Glomerular endothelial cell (primary cell): ENCODE measurements at places on chromosomes 16 and 17. TPM values are rescaled to one million over a fixed set of nuclear protein-coding genes. Genes with fewer than 3 reads are reported as not detected.

The KRT39 gene
- total RNA-seq, result not detected in 2 replicates

The CXCL16 gene
- total RNA-seq, result 18.0 and 18.5 TPM in 2 replicates

The HBQ1 gene
- total RNA-seq, result 3.7 and 4.9 TPM in 2 replicates

The CNP gene
- 79.3 and 97.1 TPM in 2 replicates for total RNA-seq

The PRAC2 gene
- total RNA-seq, result not detected in 2 replicates

The EVI2A gene
- 0.53 and 1.2 TPM in 2 replicates for total RNA-seq

The CASKIN1 gene
- total RNA-seq, result 0.10 and 0.18 TPM in 2 replicates

The SPNS3 gene
- 0.23 and 0.24 TPM in 2 replicates for total RNA-seq

The CES5A gene
- total RNA-seq, result not detected in 2 replicates

The ICAM2 gene
- 1,004 and 1,319 TPM in 2 replicates for total RNA-seq

The TMED6 gene
- not detected in 2 replicates for total RNA-seq
